NCI-H526 (cell line): ENCODE measurements at places on chromosomes 12 and 14.

- DNase-seq = no peak
Measured at GRCh38 chr12:12275874-12276273, 9.0 kb upstream of the LRP6 start.

DNA sequence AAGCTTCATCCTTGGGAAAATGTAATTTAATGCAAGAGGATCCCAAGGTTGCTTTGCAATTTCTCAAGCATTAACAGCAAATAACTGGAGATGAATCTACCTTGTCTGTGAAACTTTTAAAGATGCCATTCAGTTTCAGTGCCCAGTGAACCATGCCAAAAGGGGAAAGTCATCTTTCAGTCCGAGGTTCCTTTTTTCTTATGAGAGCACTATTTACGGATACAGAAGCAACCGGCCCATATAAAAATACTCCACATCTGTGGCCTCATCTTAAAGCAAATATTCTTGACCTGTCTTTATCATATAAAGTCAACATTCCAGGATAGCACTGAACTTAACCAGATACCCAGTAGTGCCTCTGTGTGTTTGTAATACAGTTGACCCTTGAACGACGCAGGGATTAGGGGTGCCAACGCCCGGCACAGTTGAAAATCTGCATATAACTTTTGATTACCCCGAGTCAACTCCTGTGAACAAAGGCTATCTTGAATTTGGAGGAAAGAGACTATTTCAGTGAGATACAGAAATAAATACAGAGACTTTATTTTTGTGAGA is 209.4 kb downstream of the PCNX1 start:
- DNase-seq = no peak

DNA sequence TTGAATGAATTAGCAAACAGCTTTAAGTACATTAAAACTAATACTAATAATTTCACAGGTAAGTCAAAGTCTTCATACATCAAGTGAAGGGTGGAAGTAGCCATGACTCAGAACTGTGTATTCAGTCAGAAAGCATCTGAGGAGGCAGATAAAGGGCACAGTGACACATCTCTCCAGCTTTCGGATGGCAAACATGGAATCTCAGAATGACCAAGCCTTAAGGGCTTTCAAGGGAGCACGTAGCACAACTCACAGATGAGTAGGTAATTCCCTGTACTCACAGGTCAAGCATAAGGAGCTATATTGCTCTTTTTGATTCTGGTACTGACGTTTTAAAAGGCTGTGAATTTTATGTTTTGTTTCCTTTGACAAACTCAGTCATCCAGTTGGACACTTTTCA is 56.0 kb downstream of the MDGA2 start:
- no peak for DNase-seq

GRCh38 chr12:60174476-60174875 is 578.6 kb downstream of the SLC16A7 start:
- no peak for DNase-seq

- DNase-seq = no peak
Measured at GRCh38 chr12:101620762-101621133, 26.0 kb downstream of the MYBPC1 start.

GRCh38 chr12:67428431-67428830 is 159.3 kb downstream of the CAND1 start:
- DNase-seq = no peak

DNA sequence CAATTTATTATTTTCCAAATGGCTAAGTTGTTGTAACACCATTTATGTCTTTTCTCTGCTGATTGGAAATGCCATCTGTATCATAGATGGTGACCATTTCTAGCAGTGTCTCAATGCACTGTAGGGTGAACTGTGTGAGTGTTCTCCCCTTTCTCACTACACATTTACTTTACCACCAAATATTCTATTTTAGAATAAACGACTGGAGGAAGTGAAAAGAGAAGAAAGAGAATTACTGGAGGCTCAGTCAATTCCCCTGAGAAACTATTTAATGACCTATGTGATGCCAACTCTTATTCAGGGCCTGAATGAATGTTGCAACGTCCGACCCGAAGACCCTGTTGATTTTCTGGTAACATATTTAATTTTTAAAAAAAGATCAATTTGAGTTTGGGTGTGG is 15.5 kb upstream of the PAPOLA start:
- DNase-seq = no peak

GRCh38 chr12:5665615-5666014 is 233.7 kb downstream of the NTF3 start:
- DNase-seq = no peak

DNA sequence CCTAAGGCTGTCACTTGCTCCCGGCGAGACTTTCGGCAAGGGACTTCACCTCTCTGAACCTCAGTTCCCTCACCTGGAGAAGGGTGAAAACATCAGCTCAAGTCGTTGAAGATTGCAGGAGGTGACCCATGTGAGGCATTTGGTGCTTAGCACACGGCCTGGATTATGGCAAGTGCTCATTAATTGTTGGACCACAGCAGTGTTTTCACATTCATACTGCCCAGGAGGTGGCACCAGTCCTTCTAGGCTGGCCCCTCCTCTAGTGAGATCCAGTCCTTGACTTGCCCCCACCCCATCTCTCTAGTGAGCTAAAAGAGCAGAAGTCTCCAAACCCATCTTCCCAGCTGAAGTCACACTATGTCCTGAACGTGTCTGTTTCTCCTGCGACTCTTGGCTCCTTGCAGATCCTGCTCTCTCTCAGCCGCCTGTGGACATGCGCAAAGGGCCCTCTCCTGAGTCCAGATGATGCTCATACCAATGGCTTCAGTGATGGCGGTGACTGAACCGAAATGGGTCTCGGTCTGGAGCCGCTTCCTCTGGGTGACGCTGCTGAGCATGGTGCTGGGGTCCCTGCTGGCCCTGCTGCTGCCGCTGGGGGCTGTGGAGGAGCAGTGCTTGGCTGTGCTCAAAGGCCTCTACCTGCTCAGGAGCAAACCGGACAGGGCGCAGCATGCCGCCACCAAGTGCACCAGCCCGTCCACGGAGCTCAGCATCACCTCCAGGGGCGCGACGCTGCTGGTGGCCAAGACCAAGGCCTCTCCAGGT is 1.6 kb downstream of the FICD start:
- DNase-seq = peak; percentile 16

DNA sequence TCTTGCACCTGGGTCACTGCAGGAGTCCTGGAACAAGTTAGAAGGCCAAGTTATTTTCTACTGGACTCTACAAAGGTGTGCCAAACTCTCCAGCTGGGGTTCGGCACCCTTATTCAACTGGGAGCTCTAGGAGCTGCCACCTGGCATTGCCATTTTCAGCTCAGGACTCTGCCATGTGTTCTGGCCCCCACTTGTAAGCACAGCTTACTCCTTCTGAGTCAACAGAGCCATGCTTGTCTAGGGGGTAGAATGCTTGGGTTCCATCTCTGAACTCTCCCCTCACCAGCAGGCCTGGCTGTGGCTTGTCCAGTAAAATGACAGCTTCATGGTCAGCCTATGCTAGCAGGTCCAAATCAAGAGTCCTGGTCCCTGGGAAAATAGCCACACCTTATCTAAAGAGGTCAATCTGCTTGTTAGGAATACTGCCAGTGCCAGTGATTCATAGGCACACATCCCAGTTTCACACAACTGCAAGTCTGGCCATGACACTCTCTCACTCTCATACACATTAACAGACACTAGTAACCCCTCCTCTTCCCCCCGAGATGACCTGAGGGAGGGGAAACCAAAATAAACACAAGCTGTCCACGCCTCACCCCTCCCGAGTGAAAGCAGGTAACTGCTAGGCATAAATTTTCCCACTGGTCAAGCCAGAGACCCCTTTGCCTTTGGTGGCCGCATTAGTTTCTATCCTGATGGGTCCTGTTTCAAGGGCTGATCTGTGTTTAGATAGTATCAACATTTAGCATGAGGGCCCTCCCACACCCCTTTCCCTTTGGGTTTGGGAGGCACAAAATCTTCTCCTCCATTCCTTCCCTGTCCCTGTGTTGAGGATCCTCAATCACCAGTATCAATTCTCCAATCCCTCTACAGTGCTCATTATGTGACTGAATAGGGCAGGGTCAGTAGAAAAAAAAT is 182.3 kb upstream of the GZMB start:
- no peak for DNase-seq

DNA sequence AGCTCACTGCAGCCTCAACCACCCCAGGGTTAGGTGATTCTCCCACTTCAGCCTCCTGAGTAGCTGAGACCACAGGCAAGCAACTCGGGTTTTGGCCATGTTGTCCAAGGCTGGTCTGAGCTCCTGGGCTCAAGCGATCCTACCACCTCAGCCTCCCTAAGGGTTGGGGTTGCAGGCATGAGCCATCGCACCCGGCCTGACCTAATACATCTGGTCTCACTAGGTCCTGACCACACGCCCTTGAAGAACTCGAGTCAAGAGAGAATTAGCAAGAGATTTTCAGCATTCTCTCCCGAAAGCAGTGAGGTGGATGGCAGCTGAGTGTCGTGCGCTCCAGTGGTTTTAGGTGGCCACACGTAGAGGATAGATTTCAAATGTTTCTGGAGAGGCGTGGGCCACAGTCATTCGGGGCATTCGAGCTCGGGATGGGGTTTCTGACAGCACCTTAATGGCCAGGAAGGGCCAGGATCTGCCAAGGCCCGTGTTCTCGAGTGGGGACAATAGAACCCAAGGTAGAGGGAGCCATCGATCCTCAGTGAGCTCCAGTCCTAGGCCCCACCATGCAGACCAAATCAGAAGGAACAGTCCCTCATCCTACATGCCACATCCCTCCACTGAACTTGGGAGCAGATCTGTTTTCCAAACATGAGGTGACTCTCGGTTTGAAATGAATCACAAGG is 193.1 kb downstream of the ALG10 start:
- DNase-seq = no peak

- no peak for DNase-seq
Measured at GRCh38 chr14:106619606-106620005, 1093.2 kb downstream of the TMEM121 start.

GRCh38 chr12:124428136-124428791 is 133.4 kb downstream of the RFLNA start:
- no peak for DNase-seq

- DNase-seq = no peak
Measured at GRCh38 chr14:49460662-49461061, 125.5 kb downstream of the RPS29 start.

DNA sequence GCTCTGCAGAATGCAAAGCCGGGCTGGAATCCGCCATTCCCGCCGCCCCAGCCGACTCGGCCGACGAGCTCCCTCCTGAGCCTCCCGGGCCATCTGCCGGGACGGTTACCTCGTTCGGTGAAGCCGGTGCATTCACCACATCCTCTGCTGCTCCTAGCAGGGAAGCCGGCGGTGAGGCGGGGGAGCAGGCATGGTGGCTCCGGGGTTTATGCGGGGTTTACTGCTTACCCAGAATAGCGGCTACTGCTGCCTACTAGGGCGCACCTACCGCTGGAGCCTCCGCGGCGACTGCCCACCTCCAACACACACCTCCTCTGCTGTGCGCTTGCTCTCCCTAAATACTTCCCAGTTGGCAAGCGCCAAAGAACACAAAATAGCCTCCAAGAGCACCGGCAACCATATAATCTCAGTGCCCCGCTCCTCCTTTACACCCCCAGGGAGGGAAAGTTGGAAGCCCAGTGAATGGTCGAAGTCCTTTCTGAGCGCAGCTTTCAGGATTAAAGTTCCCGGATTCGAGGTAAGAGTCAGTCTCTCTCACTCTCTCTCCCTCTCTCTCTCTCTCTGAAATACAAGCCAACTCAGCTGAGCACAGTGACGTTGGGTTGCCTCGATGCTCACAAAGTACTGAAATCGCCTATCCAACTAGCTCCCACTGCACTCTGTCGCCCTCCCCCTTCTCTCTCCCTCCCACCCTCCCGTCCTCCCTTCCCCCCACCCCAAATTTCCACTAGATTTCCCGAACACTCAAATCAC is at the start of gene TBX5:
TSS of gene TBX5 (minus strand) at position 626 of the 753 bp plus-strand sequence. CDS start 2,246 bp downstream, outside the sequence.
- DNase-seq = no peak

- DNase-seq = no peak
Measured at GRCh38 chr12:46456356-46457334, 84.1 kb upstream of the SLC38A2 start.

DNA sequence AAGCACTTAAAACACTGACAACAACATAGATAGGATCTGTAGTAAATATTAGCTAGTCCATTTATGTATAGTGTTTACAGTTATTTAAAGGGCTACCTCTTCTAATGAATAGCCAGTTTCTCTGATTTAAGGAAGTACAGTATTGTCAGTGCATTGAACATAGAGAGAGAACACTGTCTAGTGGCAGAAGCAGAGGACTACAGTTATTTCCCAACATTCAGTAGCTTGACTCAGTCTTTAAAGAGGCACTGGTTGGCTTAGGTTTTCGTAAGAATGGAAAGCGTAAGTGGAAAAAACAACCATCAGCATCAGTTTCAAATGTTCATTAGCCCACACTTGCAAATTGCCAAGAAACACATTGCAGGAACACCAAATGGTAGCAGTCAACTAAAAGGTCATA is 125.0 kb upstream of the HMGA2 start:
- no peak for DNase-seq

- no peak for DNase-seq
Measured at GRCh38 chr12:92255741-92256140, 110.1 kb upstream of the BTG1 start.

DNA sequence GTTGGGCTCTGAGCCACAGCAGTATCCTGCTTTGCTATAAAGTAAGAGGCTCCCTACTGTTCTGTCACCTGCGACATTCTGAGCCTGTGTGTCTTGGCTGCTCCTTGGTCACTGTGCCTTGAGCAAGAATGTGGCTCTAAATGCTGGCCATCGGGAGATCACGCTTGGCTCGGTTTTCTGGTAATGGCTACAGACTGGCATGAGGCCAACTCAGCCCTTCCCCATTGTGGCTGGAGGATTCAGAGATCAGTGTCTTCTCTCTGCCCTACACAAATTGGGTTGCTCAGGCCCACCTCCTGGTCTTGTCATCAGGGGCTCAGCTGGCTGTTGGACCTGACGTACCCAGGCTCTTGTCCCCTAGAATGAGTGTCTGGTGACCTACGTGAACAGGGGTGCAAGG is 94.5 kb downstream of the PLXNC1 start:
- no peak for DNase-seq

GRCh38 chr12:60266381-60266852 is 670.6 kb downstream of the SLC16A7 start:
- no peak for DNase-seq
